Lung microvascular endothelial cell (primary cell): ENCODE measurements at places on chromosomes 7 and 10.

DNA sequence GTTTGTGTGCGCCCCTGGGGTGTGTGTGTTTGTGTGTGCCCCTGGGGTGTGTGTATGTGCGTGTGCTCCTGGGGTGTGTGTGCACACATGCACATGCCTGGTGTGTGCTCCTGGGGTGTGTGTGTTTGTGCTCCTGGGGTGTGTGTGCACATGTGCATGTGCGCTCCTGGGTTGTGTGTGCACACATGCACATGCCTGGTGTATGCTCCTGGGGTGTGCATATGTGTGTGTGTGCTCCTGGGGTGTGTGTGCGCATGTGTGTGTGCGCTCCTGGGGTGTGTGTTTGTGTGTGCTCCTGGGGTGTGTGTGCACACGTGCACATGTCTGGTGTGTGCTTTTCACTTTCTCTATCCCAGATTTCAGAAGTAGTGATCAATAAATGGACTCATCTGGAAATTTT lies 321.0 kb downstream of the WDR37 start:
- DNase-seq = no peak

DNA sequence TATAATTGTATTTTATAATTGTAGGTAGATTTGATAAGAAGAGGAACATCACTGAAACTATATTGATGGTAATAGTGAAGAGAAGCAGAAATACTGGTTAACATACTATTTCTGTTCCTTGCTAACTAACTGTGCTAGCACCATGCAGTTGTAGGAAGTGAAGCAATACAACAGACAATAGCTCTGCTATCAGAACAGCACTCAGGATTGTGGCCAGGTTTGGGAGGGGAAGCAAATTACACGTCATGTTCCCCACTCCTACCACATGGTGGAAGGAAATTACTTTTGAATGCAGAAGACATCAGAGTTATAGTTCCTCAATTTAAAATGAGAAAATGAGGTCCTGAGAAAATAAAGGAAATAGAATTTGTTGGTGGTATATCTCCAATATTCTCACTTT lies 151.1 kb downstream of the DGKB start:
- DNase-seq = peak; percentile 82

DNA sequence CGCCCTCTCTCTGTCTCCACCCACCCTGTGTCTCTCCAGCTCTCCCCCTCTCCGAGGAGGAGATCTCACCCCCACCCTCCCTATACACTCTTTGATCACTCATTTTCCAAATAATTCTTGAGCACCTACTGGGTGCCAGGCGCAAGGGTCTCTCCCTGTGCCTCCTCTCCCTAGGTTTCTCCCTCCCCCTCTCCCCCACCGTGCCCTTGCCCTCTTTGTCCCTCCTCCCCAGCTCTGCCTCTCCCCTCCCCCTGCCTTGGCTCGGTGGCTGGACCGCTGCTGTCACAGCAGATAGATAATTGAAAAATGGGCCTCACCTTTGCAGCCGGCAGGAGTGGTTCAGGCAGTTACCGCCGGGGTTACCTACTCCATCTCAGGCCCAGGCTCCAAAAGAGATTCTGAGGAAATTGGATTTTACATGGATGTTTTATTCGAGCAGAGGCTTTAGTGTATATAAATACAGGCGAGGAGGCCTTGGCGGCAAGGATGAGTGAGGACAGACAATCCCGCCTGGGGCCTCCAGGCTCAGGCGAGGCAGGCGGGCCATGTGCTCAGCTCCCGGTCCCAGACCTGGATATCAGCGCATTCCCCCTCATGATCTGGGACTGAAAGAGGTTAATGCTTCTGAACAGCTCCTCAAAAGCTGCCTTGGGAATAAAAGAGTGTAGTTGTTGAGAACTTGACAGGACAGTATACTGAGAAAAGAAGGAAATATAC lies 60.8 kb upstream of the BTRC start:
- no peak for DNase-seq

GRCh38 chr10:127863231-127863825 lies 29.4 kb downstream of the CLRN3 start:
- DNase-seq = no peak

DNA sequence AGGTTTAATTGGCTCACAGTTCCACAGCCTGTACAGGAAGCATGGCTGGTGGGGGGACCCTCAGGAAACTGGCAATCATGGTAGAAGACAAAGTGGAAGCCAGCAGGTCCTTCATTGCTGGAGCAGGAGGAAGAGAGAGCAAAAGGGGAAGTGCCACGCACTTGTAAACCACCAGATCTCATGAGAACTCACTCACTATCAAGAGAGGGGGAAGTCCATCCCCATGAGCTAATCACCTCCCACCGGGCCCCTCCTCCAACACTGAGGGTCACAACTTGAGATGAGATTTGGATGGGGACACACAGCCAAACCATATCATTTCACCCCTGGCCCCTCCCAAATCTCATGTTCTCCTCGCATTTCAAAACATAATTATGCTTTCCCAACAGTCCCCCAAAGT lies 171.9 kb upstream of the CACNA2D1 start:
- no peak for DNase-seq

DNA sequence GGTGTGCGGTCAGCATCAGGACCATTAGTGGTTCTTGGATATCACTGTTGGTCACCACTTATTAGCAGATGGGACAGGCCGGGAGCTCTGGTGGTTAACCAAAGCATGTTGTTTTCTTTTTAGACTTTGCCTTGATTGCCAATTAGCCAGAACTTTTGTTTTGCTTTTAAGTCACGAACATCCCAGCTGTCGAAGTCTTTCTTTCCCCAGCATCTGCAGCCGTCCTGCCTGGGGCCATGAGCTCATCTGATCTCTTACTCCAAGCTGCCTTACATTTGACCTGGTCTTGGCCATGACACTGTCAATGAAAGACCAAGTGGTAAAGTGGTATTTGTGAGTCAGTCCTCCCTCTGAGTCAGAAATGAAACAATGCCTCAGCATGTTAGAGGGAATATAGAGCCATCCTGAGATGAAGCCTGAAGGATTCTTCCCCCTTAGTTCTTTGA lies 53.9 kb upstream of the CREB5 start:
- peak; percentile 65 for DNase-seq

- DNase-seq = peak; percentile 47
These were observed 8.7 kb downstream of the ANKRD1 start for GRCh38 chr10:90912174-90912573.

- DNase-seq = peak; percentile 65
These were observed 1.7 kb downstream of the FOXP2 start for GRCh38 chr7:114416129-114416990.

- DNase-seq = no peak
These were observed 31.7 kb downstream of the CAMK2B start for GRCh38 chr7:44293561-44294324.

DNA sequence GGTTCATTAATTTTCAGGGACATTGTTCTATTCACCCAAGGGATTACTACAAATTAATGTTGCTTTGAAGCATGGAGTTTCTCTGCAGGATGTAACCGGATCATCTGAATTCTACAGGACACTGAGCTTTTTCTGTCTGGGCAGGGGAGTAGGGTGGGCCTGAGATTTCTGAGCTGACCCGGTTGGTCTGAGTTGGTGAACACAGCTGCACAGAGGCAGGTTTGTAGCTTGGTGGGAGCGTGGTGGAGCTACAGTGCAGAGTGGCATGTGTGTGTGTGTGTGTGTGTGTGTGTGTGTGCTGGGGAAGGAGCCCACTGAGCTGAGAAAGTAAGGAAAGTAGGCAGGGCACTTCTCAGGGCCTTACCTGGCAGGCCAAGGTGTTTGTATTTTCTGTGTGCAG lies 62.6 kb downstream of the SH2D4B start:
- no peak for DNase-seq

GRCh38 chr10:33799281-33799943 lies 464.9 kb upstream of the NRP1 start:
- DNase-seq = no peak

GRCh38 chr7:8305625-8306388 lies 43.8 kb upstream of the ICA1 start:
- no peak for DNase-seq

GRCh38 chr7:67100956-67101361 lies 104.3 kb downstream of the TYW1 start:
- no peak for DNase-seq

GRCh38 chr7:144720149-144720548 lies 115.7 kb downstream of the TPK1 start:
- DNase-seq = peak; percentile 21

DNA sequence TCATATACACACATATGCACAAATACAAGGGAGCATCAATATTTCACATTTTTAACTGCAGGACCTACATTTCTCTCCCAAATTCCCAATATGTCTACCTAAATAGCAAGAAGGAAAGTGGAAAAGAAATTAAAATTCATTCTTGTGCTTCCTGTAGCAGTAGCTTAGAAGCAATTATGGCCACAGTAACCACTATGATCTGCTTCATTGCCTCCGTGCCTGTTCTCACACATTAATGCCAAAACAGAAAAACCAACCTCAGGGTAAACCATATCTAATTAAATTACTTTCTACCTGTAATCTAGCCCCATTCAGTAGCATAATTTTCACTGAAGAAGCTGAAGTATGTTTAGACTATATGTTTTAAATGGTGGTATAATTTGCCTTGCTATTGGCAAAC lies 55.2 kb downstream of the HYCC1 start:
- DNase-seq = no peak

GRCh38 chr10:122894261-122894944 lies 15.0 kb upstream of the FAM24B start:
- no peak for DNase-seq

DNA sequence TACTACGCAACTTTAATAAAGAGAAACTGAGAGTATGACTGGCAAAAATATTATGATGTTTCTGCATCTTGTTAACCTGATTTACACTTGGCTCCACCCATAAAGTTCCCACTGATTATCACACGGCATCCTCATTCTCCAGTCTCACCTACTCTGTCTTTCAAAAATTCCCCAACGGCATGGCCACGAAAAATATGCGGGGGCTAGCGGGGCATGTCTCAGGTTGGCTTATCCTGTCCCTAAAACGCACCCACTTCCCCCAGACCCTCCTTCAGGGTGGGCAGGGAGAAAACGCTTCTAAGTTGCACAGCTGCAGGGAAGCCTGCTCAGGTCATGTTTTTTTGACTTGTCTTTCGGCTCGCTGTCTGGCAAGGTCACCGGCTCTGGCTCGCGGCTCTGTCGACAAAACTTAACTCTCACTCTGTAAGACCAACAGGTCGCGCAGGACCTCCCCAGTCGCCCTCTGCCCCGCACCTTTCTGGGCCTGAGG lies 3.8 kb downstream of the CDK6 start:
- peak; percentile 7 for DNase-seq

DNA sequence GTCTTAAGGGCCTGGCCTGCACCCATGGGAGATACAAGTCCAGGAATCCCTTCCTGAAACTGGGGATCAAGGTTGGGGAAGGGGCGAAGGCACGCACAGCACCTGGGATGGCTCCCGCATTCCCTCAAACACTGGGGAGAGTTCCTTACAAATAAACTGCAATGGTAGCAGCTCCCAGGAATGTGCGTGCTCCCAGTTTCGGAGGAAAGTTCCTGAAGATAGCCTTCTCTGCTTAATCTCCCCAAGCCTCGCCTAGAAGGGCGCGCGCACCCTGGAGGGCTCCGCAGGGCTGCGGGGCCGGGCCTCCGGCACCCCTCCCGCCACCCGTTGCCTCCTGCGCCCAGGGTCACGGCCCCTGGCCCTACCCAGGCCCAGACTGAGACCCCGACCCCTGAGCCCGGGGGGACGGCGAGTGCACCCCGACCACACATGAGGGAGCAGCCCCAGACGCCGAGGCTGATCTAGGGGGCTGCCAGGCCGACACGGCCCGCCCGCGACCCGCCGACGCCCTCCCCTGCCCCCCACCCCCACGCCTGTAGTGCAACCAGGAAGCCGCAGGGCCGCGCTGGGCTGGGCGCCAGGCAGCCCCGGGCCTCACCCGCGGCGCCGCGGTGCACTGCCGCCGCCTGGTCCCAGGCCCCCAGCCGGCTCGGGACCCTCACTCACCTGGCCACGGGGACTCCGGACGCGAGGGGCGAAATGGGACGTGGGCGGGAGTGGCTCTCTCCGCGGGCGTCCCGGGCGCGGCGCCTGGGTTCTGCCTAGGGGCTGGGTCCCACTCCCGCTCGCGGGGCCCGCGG lies 460 bp downstream of the ANXA11 start:
- DNase-seq = peak; percentile 62

DNA sequence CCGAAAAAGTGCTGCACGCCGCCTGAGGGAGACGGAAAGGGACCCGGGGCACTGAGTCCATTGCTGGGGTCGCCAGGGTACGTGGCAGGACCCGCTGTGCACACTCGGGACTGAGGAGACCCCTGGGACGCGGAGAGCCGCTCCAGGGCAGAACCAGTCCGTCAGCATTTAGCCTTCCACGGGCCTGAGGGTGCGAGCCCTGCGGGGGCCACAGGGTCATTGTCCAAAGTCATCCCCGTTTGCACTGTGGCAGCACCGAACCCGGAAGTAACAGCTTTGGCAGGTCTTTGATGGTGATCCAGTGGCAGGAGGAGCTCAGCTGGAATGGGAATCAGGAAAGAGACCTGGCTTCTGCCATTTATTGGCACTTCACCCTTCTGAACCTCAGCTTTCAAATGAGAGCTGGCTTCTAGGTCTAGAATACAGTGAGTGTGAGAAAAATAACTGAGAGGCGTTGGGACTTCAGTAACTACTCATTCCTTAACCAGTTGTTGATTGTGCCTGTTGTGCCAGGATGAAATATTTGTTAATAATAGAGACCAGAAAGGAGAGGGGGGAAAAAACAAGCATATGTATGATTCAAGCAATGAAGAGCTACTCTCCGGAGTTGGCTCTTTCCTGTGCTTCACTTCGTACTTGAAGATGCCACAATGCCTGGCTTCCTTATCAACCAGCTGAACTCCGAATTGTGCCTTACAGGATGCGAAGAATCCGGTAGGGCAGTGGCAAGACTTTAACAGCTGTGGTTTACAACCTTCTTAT lies 811 bp upstream of the ARHGAP12 start:
- peak; percentile 55 for DNase-seq

DNA sequence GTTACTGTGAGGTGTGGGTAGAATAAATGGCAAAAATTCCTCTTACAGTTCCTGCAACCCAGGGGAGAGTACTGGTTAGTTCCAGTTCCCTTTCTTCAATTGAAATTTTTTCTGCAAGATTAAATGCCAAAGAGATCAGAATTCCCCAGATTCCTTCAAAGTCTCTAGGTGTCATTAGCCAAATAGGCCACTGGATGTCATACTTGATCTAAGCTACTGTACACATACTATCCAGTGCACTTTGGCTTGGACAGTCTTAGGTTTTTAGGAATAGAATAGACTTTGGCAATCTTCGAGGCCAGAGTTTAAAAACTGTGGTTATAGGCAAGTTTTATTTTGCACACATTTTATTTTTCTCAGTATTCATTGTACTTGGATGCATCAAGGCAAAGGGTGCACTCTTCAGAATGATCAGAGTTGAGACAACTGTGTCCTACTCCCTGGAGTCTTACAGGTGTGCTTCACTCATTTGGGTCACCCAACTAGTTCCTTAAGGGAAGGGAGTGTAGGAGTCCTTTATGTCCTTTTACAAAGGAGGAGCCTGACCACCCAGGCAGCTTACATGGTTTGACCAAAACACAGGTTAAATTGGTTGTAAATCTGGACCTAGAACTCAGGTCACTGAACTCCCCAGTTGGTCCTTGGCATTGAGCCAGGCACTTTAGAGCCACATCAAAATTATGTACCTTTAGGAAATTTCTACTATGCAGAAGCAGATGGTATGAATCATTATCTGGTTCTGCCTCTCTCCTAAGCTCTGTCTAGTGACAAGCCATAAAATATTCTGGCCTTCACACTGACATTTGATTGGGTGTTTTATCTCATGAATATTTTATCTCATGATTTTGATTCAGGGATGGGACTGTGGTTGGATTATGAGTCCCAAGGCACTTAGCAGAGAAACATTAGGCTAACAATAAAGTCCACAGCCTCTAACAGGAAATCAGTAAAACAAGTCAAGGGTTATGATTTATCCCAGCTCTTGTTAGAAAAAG lies 49.5 kb downstream of the ASAH2B start:
- peak; percentile 17 for DNase-seq
